Stimulated activated memory B cell treated with anti-CD40 and anti-IgM and Interleukin-4, amounts not matched to agents 10 μg/mL and 1 μg/mL and 100 μg/mL, for 72 hours (primary cell): ENCODE measurements at places on chromosomes 3 and 15.

- ATAC-seq = no peak
Measured at GRCh38 chr3:24162929-24163328, 217.8 kb downstream of the NR1D2 start.

GRCh38 chr3:27713435-27714145, 8.5 kb downstream of the EOMES start:
- ATAC-seq = no peak

- no peak for ATAC-seq
Measured at GRCh38 chr3:176055836-176056235, 1141.4 kb downstream of the TBL1XR1 start.

GRCh38 chr3:186929186-186929585, 1.1 kb upstream of the ST6GAL1 start:
- ATAC-seq = no peak

- peak; percentile 66 for ATAC-seq
Measured at GRCh38 chr3:12288182-12289129, at the start of gene PPARG. Gene PPARG (plus strand): TSS chr3:12289070. CDS start chr3:12379712, 90,642 bp downstream.

GRCh38 chr3:183252118-183252782, 803 bp upstream of the B3GNT5 start:
- no peak for ATAC-seq

GRCh38 chr3:56923526-56924224, 121.9 kb upstream of the ARHGEF3 start:
- ATAC-seq = no peak

GRCh38 chr3:59620325-59620724, 570.5 kb upstream of the CFAP20DC start:
- no peak for ATAC-seq

- no peak for ATAC-seq
Measured at GRCh38 chr3:143443851-143444331, 324.3 kb downstream of the CHST2 start.
